ENCODE measurements at places on chromosomes 2 and 18.

GRCh38 chr2:146270618-146271017 lies 1574.2 kb upstream of the ACVR2A start:
- no peak for DNase-seq

- no peak for DNase-seq
Measured at GRCh38 chr2:96548558-96549465, 12.3 kb downstream of the ARID5A start.

GRCh38 chr2:71554028-71554705 lies 100.8 kb downstream of the DYSF start:
- DNase-seq, result no peak

DNA sequence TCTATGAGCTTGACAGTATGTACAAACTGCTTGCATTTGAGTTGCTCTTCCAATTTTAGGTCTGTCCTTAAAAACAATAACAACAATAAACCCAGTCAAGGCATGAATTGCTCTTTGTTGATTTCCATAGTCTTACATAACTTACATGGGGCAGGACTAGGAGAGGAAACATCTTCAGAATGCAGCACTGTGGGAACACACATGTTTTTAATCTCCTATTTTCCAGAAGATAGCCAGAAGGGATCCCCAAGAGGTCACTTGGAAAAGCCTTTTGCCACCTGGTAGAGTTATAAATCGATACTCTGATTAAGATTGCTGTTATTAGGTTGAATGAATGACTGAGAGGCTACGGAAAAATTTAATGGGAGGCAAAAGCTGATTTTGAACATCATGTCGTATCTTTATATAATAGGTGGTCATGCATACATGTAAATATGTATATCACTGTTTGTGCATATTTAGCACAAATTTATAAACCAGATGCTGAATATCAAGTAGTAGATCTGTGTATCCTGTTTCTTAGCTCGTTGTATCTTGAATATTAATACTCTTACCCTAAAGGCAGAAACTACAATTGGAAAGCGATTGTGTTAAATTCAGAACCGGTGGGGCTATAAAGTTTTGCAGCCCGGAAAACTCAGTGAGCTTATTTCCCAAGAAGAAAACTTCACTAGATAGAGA lies 479.4 kb upstream of the TCF4 start:
- no peak for DNase-seq

- DNase-seq, result no peak
Measured at GRCh38 chr2:226184540-226184939, 615.1 kb downstream of the IRS1 start.
